ENCODE measurements at places on chromosomes 1 and 21.

DNA sequence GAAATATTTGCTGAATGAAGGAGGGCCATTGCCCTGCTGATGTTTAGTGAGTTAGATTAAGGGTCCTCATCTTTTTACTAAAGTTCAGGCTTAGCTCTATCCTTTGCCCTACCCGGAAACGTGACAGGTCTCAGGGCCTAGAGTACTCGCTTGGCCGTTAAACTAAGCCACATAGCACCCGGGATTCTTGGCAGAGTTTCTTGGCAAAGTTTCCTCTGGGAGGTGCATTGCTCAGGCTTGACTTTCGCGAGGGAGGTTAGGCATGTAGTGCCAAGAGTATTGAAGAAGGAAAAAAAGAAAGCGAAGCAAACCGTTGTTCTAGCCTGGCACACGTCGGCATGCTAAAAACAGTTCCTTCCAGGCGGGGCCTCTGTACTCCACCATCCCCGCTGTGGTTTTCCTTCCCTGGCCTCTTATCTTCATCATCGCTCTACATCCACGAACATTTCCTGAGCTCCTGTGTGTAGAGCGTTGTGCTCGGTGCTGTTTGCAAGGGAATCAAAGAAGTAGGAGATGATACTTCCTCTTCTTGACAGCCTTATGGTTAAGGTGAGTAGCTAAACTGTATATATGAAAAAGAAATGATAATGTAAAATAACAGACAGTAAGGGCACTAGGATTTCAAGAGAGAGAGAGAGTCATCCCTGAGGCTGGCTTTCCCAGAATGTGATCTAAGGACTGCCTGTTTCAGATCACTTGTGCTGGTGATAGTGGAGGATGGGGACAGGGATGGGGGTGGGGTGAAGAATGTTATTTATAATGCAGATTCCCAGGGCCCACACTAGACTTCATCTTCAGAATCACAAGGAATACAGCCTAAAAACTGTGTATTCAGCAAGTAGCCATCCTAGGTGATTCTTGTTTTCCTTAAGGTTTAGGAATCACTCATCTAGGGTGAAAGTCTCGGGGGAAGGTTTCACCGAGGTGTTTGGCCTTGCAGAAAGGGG, 18.8 kb downstream of the RNF220 start:
- DNase-seq, result no peak

- no peak for DNase-seq
Observed at GRCh38 chr1:91798241-91798648, 87.7 kb downstream of the TGFBR3 start.

- DNase-seq, result no peak
Observed at GRCh38 chr1:110508028-110508940, 10.7 kb downstream of the KCNA10 start.

- no peak for DNase-seq
Observed at GRCh38 chr1:49050041-49050440, 273.4 kb upstream of the BEND5 start.

Measured in cardiac septum (tissue), 1 donor.